ENCODE measurements at places on chromosomes 12 and 14. TPM values are rescaled to one million over a fixed set of nuclear protein-coding genes. Genes with fewer than 3 reads are reported as not detected.

GRCh38 chr12:56158926-56159461 is 835 bp downstream of the MYL6 start:
- H3K27ac ChIP-seq, result peak overlapping the region; percentile 99
- DNase-seq, result no peak
- peak overlapping the region; percentile 100 for H3K4me3 ChIP-seq
- no peaks in the 10 kb centered on the region for H3K36me3 ChIP-seq

GRCh38 chr12:93838193-93838592 is 161.0 kb downstream of the CRADD start:
- no peaks in the 10 kb centered on the region for H3K27me3 ChIP-seq
- peaks cover 13% of the 10 kb centered on the region for H3K36me3 ChIP-seq
- no peak for DNase-seq
- H3K4me3 ChIP-seq, result no peak overlapping the region
- no peak overlapping the region for H3K27ac ChIP-seq
- H3K4me1 ChIP-seq, result no peaks in the 10 kb centered on the region

Gene ZNF605
- 1.8 TPM for polyA plus RNA-seq

GRCh38 chr14:102525929-102526497 is 16.4 kb upstream of the ANKRD9 start:
- DNase-seq, result no peak
- peak overlapping the region; percentile 93 for H3K4me3 ChIP-seq
- no peaks in the 10 kb centered on the region for H3K27me3 ChIP-seq
- H3K27ac ChIP-seq, result no peak overlapping the region

- no peak overlapping the region for H3K4me3 ChIP-seq
- no peak for DNase-seq
- peaks cover 58% of the 10 kb centered on the region for H3K4me1 ChIP-seq
- H3K36me3 ChIP-seq, result peaks cover 8% of the 10 kb centered on the region
- peak overlapping the region; percentile 63 for H3K27ac ChIP-seq
Observed at GRCh38 chr14:73462048-73462715, 3.8 kb upstream of the NUMB start.

Gene CCDC177
- not detected for polyA plus RNA-seq

All from naive B cell (primary cell).